ENCODE measurements at places on chromosomes 5 and 9.

- peak; percentile 83 for DNase-seq
Observed at GRCh38 chr9:108150736-108151586, 661.4 kb upstream of the KLF4 start.

GRCh38 chr9:87271696-87272477, 225.8 kb upstream of the DAPK1 start:
- DNase-seq = no peak

- no peak for DNase-seq
Observed at GRCh38 chr9:103680581-103680980, 413.5 kb upstream of the SMC2 start.

DNA sequence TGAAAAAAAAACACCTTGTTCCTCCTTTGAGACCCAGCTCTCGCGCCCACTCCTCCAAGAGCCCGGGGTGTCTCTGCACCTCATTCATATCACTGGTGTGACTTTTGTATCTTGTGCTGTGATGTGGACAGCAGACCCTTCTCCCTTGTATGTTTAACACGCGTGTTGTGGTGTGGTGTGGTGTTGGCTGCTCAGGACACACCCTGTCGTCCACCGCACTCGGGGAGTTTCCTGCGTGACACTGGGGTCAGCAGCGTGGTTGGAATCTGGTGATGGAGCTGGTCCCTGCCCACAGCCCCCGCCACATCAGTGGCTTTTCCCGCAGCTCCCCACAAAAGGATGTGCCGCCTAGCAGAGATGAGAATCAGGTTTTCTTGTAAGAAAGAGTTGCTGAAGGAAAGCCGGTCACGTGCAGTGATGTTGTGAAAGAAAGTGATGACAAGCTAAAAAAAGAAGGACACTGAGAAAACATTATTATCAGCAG, 61.5 kb downstream of the TENT4A start:
- peak; percentile 35 for DNase-seq

GRCh38 chr9:106964822-106965525, 102.0 kb downstream of the ZNF462 start:
- DNase-seq = no peak

DNA sequence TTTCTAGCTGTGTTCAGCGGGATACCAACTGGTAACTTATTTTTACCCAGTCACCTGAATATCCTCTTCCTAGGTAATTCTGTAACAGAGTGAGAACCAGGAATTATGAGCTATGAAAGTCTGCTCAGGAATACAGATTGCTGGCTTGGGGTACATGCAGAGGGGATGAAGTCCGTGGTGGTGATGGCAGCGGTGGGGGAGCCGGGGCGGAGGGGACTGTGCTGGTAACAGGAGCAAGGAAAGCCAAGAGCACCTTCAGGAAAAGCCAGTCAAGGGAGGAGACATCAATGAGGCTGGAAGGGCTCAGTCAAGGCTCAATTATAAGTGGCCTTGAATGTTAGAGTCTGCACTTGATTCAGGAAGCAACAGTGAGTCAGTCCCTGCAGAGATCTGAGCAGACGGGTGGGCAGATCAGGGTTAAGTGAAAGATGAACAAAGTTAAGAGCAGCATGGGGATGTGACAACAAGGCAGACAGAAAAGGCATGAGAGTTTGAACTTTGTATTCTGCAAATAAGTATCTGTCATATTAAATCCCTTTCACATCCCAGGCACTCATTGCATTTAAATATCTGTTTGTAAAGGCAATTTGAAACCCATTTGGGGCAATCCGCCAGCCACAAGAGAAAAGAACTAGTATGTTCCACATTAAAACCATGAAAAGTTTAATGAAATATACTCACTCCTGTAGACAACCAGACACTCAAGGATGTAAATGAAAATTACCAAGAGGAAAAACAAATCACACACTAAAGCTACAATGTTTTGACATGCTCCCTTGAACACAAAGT, 101.2 kb downstream of the TTC39B start:
- peak; percentile 68 for DNase-seq

GRCh38 chr9:37992924-37993349, 76.1 kb downstream of the SHB start:
- no peak for DNase-seq

GRCh38 chr9:96169901-96170300, 132.1 kb downstream of the HSD17B3 start:
- DNase-seq = peak; percentile 59

DNA sequence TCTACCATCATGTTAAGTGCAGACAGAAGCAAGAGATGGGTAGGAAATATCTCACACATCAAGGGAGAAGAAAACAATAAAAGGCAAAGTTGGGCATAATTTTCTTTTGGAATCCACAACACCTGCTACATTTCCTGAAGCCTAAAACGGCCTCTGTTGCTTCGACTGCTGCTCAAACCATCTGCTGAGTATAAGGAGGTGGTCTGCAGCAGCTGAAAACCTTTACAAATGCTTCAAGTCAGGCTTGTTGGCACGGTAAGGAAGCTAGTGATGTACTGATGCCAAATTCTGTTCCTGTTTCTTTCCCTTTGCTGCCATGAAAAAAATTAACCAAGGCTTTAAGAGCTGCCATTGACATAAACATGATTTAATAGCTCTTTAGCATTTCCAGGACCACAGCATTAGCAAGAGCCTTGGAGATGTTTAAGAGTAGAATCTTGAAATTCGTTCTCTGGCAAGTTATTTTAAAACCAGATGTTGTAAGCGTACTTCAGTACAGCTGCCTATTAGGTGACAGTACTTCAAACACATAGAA, 75.6 kb downstream of the DMRTA1 start:
- DNase-seq = no peak

- no peak for DNase-seq
Observed at GRCh38 chr9:20309124-20309523, 313.2 kb downstream of the MLLT3 start.

- no peak for DNase-seq
Observed at GRCh38 chr9:114864471-114864870, 58.6 kb upstream of the TNFSF15 start.

DNA sequence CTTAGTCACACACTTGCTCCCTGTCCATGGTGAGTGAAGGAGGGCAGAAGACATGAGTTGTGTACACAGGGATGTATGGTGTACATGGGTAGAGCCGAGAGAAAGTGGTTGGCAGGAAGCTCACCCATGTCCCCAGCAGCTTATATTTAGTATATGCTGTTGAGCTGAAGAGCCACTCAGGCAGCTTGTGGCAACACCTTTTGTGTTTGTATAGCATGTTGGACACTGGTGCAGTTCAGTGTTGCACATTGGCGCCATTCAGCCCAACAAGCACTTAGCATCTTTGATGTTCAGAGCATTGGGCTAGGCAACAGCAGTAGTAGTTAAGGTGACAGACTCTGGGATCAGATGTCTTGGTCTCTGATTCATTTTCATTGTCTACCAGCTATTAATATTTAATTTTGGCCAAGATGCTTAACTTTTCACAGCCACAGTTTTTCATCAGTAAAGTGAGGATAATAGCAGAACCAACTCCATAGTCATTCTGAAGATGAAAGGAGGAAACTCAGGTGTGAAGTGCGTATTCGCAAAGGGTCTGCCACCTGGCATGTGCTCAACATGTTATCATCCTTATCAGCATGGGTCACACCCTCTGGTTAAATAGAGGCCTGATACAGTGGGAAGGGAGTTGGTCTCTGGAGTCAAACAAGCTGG, 184.8 kb downstream of the NR3C1 start:
- no peak for DNase-seq

- no peak for DNase-seq
Observed at GRCh38 chr5:55903121-55903701, 52.1 kb downstream of the IL31RA start.

- peak; percentile 73 for DNase-seq
Observed at GRCh38 chr9:136122425-136123383, 4.0 kb upstream of the TMEM250 start.

GRCh38 chr5:140141241-140141640, 15.5 kb downstream of the IGIP start:
- DNase-seq = no peak

DNA sequence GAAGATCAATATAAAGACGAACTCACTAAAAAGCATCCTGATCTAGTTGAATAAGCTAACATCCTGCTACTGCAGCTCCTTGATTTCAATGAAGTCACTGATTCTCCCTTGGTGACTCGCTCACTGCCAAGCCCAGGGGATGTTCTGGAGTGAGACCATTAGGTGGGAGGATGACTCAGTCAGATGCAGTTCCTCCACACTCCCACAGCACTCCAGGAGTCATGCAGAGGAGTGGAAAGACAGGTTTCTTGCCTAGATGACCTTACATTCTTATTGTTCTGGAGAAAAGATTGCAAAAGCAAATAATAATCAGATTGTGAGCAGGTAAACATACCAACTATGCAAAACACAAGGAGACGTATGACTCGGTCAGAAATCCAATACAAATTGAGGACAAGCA, 15.3 kb downstream of the GCNT4 start:
- no peak for DNase-seq

- DNase-seq = peak; percentile 50
Observed at GRCh38 chr5:95647886-95648860, 1.6 kb downstream of the RFESD start.

GRCh38 chr9:98101868-98102273, 17.2 kb downstream of the TRIM14 start:
- DNase-seq = peak; percentile 44

DNA sequence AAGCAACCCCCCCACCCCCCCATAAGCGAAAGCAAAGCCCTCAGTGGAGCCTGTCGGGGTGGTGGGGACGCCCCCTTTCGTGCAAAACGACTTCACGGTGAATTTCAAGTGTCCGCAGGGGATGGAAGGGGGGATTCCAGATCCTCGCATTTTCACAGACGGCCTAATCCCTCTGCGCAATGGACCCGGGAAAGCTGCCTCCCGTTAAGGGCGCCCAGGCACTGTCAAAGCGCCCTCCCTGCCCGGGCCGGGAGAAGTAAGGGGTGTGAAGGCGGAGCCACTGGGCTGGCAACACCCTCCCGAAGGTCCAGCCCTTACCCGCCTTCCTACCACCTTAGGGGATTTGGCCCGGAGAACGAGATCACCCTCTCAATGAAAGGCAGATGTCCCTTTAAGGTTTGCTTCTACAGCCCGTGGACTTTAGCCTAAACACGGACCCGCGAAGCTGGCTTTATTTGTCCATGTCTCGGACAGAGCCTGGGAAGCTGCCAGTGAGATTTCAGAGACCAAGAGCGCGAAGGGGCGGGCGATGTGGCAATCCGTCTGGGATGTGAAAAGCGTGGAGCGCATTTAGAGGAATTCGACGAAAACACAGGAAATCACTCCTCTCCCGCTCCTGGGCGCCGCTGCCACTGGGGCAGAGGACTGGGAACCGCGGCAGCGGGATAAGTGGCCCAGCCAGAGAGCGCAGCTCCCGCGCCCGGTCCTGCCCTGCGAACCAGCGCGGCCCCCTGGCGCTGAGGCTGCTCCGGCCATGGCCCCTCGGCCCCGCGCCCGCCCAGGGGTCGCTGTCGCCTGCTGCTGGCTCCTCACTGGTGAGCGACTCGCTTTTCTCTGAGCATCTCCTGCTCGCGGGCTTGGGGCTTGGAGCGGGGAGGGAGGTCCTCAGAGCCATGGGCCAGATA, at the start of the genes ITGA1 and PELO:
Gene ITGA1, plus strand, starts transcription at position 317 of the 905 bp plus-strand sequence. Its CDS starts 438 bp downstream, at position 755.
Gene PELO, plus strand, starts transcription at position 317 of the 905 bp plus-strand sequence. CDS start 12,479 bp downstream, outside the sequence.
- DNase-seq = peak; percentile 83

DNA sequence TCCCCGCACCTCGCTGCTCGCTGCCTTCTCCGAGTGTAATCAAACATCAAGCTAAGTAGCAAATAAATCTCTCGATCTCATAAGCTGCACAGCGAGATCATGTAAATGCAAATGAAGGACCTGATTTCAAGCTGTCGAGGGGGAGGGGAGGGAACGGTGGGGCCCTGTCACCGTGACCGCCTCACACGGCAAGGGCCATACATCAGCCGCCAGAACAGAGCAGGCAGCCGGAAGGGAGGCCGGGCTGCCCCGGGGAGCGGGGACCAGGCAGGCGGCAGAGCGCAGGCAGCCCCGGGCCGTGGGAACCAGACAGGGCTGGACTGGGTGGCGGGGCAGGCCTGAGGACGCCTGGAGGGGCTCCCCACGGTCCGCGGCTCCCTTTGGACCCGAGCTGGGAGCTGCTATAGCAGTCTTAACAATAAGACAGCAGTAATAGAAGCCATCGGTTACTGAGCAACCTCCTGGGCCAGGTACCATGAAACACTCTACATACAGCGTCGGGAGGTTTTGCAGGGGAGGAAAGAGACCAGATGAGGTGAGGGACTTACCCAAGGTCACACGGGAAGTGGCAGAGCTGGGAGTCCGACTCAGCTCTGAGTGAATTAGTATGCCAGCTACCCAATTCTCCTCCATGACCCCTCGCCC, 76.8 kb downstream of the CFAP77 start:
- no peak for DNase-seq

GRCh38 chr9:71058660-71059059, 62.8 kb downstream of the TRPM3 start:
- no peak for DNase-seq

DNA sequence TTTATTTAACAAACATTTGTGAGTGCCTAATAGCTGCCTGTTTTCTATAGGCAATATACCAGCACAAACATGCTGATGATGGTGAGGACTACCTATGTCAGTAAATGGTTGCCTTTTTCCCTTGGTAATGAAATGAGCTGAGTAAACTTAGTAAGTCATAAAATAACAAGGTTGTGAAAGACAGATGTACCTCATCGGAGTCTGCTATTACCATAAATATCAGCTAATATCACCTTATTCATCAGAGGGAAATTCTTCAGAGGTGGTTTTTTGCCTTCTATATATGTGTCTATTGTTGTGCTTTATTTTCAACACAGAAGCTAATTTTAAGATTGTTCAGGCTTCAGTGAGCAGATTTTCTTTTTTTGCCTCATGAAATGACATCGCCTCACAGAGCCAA, 1040.5 kb downstream of the DTWD2 start:
- DNase-seq = no peak

DNA sequence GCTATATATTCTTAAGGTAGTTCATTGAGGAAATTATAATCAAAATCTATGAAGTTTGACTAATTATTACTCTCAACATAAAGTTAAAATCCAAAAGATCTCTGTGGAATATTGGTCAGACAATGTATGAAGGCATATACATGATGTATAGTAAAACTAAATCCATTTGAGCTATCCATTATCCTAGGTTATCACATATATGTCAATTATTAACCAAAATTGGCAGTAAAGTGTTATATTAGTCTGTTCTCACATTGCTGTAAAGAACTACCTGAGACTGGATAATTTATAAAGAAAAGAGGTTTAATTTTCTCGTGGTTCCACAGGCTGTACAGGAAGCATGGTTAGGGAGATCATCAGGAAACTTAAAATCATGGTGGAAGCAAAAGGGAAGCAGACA, 511.7 kb upstream of the SGCD start:
- DNase-seq = no peak

DNA sequence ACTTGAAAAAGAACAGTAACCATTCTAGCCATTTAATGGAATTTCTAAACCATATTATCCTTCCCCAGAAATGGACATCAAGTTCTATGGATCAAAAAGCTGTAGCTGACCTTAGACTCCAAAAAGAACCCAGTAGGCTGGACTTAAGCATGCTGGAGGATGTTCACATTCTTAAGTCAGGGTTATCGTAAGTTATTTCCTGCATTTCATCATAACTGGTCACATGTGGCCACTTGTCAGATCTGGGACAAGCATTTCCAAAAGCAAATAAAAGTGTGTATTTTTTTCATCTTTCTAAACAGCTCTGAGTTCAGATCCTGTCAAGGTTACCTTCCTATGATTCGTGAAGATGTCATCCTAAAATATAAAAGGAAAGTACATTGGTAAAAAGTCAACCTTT, 274.5 kb upstream of the PTGER4 start:
- DNase-seq = no peak

GRCh38 chr9:137444106-137444790, 3.1 kb upstream of the ENTPD8 start:
- no peak for DNase-seq

- peak; percentile 89 for DNase-seq
Observed at GRCh38 chr9:127980060-127980705, 606 bp downstream of the EEIG1 start.
